ENCODE measurements at places on chromosomes 4 and X.

DNA sequence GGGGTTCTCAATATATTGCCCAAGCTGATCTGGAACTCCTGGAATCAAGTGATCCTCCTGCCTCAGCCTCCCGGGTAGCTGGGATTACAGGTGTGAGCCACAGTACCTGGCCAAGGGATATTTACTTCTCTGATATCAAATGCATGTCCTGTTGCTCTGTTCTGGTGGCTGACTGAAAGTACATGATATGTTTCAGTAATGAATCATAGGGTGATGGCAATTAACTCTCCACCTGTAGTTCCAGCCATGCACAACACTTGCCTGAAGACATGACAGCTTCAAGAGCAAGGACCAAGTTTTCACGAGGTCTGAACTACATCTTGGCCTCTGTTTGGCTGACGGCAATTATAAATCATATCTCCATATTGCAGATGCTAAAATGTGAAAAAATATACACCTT, 9.1 kb downstream of the ZCCHC4 start:
- no peak for DNase-seq

DNA sequence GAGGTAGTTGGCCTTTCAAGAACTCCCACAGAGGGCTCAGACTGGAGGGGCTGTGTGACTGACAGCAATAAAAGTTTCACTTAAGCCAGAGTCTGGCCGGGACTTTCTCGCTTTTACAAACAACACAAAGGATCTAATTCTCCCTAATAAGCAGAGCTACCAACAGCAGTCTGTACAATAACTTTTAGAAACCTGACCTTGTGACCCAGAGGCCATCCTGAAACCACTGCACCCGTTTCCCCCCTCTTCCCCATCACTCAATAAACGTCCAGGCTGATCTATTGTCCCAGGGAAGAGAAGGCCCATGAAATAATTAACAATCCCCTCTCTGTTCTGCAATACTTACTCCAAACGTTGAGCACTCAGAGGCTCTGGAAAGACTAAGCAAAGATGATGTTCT, 442.4 kb downstream of the ZIC3 start:
- DNase-seq, result no peak

- DNase-seq, result no peak
Observed at GRCh38 chr4:109611045-109611646, 51.1 kb downstream of the MCUB start.

GRCh38 chr4:68831642-68832041, 15.8 kb downstream of the UGT2B10 start:
- no peak for DNase-seq

DNA sequence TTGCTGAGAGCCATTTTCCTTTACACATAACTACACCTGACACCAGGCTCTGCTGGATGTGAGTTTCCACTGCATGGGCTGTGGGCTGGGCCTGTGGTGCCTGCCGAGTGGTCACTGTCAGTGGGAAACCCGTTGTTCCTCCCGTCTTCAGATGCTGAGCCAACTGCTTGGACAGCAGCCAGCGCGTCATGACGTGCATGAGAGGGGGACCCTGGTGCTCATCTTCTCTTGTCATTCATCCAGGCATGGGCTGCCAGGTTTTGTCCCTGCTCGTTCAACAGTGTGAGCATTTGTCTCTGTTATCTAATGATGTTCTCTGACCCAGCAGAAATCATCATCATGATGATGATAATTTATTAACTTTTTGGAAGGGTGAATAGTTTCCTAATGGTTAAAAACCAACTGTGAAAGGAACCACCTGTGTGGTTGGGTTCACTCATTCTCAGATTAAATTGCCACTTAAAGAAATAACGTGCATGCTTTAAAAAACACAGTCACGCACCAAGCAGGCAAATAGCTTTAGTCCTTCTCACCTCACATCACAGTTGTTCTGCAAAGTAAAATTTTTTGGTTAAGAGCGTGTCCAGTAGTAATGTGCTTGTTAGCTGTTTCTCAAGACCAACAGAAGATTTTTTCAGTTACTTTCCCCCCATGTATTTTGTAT, 19.9 kb upstream of the CLDN34 start:
- DNase-seq, result no peak

DNA sequence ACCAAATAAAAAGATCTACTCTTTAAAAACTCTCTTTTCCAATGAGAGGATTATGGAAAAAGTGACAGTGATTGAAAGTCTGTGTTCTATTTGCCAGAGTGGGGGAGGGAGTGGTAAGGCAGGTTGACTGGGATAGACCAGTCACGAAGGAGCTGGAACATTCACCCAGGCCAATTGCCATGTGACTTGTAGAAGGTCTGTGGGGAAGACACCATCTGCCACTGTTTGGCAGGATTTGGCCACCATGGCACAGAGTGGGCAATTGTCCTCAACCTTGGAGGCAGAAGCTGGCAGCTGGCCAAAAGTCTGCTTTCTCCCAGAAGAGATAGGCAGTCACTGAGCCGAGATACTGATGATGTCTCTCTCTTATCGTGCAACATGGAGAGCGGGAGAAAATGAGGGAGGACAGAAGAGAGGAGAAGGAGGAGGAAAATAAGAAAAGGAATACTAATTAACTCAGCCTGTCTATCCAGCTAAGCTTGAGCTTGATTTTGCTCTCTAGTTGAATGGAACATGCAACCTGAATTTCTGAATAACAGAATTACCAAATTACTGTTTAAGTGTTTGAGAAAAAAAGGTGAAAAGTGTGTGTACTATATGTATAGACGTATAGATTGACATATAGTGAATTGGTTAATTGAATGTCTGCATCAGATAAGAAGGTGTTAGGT, 267.1 kb downstream of the ARHGAP24 start:
- DNase-seq, result no peak

DNA sequence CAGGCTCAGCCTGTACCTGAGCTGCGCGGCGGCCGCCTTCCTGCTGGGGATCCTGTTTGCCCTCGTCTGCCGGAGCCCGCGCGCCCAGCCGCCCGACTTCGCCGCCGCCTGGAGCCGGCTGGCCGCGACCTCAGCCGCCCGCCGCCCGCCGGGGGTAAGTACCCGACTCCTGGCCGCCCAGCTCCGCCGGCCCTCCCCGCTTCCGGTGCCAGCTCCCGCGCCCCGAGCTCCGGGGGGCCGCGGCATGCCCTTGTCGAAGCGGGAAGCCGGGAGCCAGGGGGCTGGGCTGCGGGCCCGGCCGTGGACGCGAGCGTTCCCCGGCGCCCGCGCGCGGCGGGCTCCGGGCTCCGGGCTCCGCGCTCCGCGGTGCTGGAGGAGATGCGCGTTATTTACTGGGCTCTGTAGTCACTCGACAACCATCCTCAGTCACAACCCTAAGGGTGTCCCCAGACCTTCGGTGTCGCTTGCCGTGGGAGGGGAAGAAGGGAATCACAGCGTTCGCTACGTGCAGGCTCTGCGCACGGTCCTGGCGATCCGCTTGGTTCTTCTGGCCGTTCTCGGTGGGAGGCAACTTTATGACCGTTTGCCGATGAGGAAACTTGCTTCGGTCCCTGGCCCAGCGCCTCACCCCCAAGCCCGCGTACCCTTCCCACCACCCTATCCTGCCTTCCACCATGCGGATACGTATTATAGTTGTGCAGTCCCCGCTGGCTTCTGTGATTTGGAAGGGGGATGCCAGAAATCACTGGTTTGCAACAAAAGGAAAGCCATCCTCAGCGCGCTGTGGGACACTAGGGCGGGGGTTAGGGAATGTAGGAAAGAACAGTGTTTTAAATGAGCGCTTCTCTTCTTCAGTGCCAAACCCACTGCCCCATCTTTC, 944 bp downstream of the SNX25 start:
- no peak for DNase-seq

- DNase-seq, result no peak
Observed at GRCh38 chrX:25020391-25020904, 4.7 kb upstream of the ARX start.

DNA sequence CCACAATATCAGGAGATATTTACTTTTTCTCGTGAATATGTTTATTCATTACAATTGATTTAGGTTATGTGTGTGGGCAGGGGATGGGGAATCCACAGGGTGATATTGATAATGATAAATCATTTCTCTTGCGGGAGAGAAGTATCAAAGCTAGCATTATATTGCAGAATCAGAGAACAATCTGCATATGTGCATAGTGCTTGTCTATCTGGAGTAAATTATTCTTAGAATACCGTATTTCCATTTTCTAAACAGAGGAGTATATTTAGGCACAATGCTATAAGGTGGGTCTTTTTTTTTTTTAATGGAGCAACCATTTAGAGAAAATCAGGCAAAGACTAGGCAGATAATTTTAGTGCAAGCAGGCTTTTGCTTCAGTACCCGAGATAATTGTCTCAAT, 166.0 kb upstream of the ARX start:
- DNase-seq, result no peak

GRCh38 chr4:171983935-171984805, 171.0 kb downstream of the GALNTL6 start:
- no peak for DNase-seq

GRCh38 chrX:672931-673330, 42.3 kb downstream of the SHOX start:
- DNase-seq, result no peak

DNA sequence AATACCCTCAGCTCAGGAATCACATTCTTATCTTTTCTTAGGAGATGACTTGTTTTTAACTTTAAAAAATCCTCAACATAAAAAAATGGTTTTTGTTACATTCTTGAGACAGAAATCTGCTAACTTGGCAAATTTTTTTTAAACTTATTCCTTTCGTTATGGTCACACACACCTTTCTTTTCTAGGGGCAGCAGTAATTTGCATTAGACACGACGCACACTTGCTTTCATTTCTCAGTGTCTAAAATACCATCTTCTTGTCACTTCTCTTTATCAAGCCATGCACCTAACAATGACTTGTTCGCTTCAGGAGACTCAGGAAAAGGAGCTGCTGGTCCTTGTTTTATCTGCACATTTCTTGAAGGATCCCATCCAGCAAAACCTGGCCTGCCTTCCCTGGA, 112.6 kb upstream of the TBL1X start:
- DNase-seq, result no peak

- no peak for DNase-seq
Observed at GRCh38 chr4:183714626-183715025, 55.5 kb downstream of the TRAPPC11 start.

DNA sequence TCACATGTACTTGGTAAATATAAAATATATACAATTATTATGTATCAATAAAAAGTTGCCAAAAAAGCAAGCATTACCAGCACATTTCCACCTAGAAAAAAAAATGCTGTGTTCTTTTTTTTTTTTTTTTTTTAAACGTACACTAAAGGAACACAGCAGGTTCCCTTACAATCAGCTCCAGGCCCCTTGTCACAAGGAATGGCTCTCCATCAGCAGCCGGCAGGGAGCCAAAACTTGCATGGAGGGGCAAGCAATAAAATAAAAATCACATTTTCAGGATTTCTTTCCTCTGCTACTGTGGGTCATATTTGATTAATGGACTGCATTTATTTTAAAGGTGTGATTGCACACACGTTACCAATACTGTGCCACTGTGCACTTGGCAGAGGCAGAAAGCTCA, 460.3 kb downstream of the GPAT3 start:
- DNase-seq, result no peak

GRCh38 chr4:146647615-146648460, 9.1 kb downstream of the POU4F2 start:
- DNase-seq, result no peak

DNA sequence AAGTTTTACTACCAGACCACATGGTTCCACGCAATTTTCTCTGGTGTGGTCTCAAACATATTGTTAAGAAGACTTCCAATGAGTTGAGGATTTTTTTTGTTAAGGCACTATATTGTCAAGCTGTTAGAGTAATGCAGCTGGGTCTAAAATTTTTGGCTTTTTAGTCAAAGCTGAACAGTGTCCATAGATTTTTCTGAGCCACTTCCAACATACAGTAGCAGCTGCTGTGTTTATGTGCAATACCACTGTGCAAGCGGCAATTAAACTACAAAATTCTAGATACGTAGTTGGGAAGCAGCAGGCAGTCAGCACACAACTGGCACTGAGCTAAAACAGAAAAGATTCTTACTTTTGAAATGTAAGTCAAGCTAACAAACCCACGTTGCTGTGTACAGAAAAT, 1551.1 kb upstream of the AGA start:
- DNase-seq, result no peak

DNA sequence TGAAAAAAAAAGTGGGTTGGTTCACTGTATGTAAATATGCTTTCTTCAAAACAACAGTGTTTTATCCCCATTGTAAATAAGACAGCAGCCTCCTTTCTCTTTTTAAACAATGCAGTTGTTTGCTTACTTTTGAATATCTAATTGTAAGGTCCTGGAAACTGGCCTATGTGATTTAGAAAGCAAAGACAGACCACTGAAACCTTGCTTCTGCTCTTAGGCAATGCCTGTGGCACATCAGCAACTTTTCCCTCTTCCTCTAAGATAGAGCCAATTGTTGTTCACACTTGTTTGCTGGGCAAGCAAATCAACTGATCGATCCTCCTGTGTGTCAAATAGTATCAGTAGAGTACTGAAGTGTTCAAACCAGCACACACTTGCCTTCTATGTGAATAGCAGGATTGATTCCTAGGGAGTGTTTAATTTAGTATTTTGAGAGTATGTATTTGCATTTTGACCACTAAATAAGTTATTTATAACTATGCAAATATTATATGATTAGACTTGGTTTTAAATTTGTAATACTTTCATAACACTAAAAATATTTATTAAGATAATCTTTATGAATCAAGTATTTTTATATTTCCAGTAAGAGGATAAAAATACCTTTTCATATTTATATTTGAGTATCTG, 55.4 kb upstream of the GRPR start:
- DNase-seq, result no peak

- no peak for DNase-seq
Observed at GRCh38 chrX:150038986-150039599, 100.8 kb upstream of the EOLA2 start.

Measured in HS-27A (cell line).